NCI-H2171 (cell line): ENCODE measurements at places on chromosomes 7 and 10.
A peak's percentile ranks its signal among the peaks of the same experiment; 100 is the strongest.

DNA sequence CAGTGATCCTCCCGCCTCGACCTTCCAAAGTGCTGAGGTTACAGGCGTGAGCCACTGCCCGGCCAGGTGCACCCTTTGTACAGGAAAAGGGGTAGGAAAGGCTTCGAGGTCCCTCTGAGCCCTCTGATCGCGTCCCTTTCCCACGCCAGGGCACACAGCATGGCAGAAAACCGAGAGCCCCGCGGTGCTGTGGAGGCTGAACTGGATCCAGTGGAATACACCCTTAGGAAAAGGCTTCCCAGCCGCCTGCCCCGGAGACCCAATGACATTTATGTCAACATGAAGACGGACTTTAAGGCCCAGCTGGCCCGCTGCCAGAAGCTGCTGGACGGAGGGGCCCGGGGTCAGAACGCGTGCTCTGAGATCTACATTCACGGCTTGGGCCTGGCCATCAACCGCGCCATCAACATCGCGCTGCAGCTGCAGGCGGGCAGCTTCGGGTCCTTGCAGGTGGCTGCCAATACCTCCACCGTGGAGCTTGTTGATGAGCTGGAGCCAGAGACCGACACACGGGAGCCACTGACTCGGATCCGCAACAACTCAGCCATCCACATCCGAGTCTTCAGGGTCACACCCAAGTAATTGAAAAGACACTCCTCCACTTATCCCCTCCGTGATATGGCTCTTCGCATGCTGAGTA, 871 bp downstream of the POP7 start:
- no peak for DNase-seq

DNA sequence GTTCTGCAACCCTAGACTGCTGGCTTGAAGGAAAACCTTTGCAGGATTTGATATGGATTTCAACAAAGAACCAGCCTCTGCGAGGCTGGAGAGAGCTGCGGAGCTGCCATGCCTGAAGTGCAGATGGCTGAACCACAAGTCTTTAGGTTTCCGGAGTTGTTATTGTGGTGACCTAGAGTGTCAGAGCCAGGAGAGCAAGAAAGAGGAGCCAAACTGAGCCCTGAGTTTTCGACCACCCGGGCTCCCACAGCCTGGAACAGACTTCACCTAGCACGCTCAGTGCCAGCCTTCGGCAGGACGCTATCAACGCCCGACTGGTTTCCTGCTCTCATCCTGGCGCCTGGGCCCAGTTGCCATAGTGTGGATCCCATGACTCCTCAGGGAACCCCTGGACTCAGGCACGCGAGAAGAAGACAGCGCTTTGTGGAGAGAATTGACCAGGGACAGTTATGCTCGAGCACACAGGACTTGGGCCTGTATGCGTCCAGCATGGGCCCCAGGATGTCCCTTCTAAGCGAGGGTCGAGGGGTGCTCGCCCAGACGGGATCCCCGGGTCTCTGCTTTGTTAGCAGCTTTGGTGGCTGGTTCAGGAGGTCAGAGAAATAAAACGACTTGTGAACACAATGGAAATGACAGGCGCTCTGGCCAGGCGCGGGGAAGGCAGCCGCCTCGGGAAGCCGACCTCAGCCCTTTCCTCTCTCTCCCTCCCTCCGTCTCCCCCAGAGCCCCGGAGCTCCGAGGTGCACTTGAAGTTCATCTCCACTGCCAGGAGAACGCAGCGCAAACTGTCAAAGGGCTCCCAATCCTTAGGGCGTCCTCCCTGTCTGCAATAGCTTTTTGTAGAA, 1.8 kb upstream of the GAD2 start:
- DNase-seq, result no peak

DNA sequence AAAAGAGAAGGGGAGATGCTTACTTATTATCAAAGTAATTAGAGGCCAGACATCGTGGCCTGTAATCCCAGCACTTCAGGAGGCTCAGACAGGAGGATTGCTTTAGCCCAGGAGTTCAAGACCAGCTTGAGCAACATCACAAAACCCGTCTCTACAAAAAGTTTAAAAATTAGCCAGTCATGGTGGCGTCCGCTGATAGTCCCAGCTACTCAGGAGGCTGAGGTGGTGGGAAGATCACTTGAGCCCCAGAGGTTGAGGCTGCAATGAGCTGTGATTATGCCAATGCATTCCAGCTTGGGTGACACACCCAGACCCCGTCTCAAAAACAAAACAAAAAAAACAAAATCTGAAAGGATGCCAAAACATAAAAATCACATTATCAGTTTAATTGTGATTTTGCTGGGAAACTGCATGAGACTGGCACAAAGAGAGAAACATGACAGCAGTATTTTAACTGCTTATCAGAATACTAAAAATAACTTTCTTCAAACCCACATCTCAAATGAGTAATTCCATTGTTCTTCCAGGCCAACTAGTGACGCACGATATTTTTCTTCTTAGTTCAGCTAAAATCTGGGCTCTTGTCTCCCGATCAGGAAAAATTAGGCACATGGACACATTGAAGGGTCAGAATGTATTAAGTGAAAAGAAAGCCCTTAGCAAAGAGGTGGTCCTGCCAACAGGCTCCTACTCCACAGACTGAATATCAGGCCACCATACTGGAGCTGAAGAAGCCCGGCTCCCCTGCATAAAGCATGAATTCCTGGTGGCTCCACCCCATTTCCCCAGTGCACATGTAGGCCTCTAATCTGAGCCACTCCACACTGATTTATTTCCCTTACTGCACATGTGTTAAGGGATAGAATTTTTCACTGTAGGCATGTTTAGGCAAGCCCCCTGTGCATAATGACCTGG, 9.6 kb upstream of the CCM2 start:
- DNase-seq, result peak; percentile 67

- DNase-seq, result no peak
Measured at GRCh38 chr7:2730846-2731770, 43.1 kb downstream of the AMZ1 start.

GRCh38 chr7:24965831-24966708, 13.9 kb downstream of the OSBPL3 start:
- no peak for DNase-seq

GRCh38 chr7:25399000-25399750, 170.9 kb upstream of the NPVF start:
- DNase-seq, result no peak

DNA sequence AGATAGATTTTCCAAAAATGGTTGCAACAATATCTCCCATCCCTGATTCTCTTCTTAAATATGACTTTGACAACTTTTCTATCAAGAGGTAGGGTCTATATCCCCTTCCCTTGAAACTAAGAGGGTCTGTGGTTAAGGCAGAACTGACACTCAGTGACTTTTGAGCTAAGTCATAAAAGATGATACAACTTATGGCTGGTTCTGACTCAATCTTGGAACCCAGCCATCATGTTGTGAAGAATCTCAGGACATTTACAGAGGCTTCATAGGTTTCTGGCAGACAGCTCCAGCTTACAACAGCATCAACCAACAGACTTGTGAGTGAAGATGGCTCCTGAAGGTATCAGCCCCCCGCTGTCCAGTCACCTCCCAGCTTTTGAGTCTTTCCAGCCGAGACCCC, 203.5 kb downstream of the RNLS start:
- DNase-seq, result no peak

- no peak for DNase-seq
Measured at GRCh38 chr7:104862719-104863118, 151.3 kb upstream of the KMT2E start.

- DNase-seq, result no peak
Measured at GRCh38 chr10:78178397-78178796, 144.7 kb downstream of the RPS24 start.

- DNase-seq, result no peak
Measured at GRCh38 chr7:7911369-7912123, 57.0 kb upstream of the GLCCI1 start.

DNA sequence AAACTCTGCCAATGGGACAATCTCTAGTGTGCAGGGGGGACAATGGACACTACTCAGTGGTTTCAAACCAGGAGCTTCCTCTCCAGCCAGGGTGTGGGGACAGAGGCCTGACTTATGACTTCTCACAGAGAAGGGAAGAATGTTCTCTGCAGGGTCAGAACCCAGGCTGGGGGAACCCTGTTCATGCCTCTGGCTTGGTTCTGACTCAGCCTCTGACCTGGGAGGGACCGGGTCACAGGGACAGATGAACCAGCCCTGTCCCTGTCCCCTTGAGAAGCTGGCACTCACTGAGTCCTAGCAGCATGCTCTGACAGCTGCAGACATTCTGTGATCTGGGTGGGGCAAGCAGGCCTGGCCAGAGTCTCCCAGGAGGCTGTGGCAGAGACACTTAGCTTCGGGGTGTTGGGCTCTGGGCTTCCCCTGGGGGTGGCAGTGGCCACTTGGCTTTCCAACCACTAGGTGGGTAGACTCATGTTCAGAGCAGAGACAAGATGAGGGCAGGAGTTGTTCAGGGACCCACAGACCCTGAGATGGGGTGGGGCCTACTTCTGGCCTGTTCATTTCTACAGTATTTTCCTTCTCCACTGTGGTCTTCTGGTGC, 13.6 kb downstream of the TSPAN15 start:
- DNase-seq, result no peak

DNA sequence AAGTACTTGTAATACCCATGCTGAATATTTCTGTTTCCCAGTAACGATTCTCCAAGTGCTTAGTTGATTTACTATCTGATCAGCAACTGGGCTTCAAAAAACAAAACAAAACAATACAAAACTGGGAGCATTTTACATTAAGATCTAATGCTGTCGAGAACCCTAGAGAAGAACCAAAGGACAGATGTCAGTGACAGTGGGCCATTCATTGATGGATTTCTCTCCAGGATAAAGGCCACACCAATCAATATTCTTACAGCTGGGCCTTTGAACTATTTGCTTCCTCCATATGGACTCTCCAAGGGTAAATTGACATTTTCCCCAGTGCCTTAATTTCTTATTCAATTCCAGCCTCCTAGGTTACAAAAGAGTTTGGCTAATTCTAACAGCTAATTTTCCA, 217.5 kb downstream of the ADAM12 start:
- no peak for DNase-seq

DNA sequence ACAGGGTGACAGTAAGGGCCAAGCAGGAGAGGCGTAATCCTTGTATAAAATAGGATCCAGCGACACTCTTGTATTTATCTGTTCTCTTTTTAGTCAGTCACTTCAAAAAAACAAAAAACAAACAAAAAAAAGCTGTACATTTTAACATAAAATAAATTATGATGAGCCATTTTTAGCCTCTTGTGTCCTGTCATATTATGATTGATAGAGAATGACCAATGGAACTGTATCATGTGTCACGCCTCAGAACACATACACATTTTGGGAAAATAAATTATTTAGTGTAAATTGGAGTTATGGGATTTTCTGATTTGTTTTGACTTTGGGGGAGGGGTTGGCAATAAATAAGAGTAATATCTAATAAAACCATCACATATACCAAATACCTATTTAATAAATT, 79.3 kb upstream of the SAMD8 start:
- DNase-seq, result no peak

GRCh38 chr10:101693651-101693977, 1.4 kb downstream of the FBXW4 start:
- DNase-seq, result no peak

DNA sequence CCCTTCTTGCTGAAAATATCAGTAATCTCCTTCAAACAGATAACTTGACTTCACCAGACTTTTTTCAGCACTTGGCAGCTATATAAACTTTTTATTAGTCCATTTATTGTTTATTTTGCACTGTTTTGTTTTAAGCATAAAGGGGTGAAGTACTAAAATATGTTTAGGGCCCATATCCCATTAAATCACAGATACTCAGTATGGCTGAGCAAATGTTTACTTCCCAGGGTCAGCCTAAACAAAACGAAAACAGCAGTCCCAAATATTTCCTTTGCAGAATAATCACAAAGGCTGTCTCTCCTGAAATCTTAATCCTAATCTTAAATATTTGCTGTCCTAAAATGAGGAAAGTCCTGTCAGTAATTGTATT, 649.6 kb downstream of the TNS3 start:
- no peak for DNase-seq

GRCh38 chr10:122206471-122207065, 64.5 kb upstream of the BTBD16 start:
- DNase-seq, result no peak

DNA sequence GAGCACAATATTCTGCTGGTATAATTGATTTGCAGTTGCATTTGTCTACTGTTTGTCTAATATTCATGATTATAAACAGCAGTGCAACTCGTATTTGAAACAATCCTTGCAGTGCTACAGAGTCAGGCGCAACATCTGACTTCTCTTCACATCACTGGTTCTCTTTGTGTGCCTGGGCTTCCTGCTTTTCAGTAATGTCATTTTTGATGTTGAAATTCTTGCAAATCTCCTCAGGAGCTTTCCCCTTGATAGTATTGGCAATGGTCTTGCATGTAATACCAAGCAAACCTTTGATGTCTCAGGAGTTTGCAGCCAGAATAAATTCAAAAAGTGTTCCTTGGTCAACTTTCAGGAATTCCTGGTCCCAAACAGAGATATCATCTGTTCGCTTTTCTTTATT, 20.2 kb downstream of the HPS6 start:
- DNase-seq, result no peak

DNA sequence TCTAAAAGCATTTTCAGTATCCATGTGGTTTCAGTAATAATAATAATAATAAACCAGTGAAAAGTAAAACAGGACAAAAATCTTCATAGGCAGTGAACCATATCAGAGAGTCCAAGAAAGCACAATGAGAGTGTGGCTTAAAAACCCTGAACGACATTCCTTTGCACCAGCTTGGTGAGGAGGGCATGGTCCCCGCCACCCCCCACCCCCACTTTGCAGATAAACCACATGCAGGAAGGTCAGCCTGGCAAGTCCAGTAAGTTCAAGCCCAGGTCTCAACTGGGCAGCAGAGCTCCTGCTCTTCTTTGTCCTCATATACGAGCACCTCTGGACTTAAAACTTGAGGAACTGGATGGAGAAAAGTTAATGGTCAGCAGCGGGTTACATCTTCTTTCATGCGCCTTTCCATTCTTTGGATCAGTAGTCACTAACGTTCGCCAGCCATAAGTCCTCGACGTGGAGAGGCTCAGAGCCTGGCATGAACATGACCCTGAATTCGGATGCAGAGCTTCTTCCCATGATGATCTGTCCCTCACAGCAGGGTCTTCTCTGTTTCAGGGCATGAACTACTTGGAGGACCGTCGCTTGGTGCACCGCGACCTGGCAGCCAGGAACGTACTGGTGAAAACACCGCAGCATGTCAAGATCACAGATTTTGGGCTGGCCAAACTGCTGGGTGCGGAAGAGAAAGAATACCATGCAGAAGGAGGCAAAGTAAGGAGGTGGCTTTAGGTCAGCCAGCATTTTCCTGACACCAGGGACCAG, 172.5 kb downstream of the EGFR start:
- DNase-seq, result no peak

GRCh38 chr7:95338832-95339231, 14.5 kb upstream of the PON1 start:
- DNase-seq, result no peak
